Prostate gland (tissue), 2 donors: ENCODE measurements at places on chromosomes 3 and 15.

GRCh38 chr15:34650177-34650576 lies 66.7 kb upstream of the GOLGA8B start:
- no peak for DNase-seq

DNA sequence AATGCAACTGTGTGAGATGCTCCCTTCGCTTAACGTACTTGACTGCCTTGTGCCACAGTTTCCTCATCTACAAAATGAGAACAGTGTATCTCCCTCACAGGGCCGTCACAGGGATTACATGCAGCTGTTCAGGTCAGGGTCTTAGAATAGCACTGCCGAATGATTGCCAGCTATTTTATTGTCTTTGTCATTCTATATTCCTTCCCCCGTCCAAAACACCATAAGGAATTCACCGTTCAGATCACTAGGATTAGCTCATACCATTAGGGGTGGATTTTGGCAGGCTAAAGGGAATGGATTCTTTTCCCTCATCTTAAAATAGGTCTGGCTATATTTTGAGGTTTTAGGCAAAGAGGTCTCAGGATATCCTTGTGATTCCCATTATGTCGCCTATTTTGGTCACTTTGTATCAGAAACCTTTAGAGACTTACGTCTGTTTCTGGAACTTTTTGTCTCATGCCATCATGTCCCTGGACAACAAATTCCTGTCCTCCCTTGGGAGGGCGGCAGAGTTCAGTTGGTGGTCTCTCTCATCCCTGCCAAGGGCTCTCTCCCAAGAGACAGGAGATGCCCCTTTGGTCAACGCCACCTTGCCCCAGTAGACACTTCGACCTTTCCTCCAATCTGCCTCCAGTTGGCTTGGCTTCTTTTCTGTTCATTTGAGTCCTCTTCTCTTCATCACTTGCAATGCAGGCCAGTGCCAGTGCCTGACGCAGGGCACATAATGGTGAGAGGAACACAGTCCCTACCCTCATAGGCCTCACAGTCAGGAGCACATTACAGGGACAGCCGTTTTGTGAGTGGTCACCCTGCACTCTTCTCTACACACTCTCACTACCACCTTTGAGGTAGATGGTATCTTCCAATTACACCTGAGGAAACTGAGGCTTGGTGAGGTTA lies 171.6 kb upstream of the BHLHE40 start:
- no peak for DNase-seq

GRCh38 chr3:114293838-114294535 lies at the start of gene TIGIT:
Gene TIGIT (plus strand): TSS chr3:114294028. CDS start chr3:114294062, 34 bp downstream.
- no peak for DNase-seq

DNA sequence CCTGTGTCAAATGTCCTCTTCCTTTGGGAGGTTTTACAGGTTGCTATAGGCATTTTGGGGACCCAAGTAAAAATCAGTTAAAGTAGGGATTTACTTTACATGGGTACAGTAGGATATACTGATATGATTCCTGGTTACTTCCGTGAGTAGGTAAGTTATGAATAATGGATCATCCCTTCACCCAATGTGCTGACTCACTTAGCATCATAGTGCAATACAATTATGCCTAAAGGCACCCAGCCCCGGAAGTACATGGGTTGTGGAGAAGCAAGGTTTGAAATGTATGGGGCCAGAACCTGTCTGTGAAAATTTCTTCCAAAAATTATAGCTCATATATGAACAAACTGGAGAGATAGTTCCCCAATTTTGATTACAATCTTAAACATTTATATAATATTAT lies 64.0 kb downstream of the GLB1 start:
- DNase-seq, result no peak

DNA sequence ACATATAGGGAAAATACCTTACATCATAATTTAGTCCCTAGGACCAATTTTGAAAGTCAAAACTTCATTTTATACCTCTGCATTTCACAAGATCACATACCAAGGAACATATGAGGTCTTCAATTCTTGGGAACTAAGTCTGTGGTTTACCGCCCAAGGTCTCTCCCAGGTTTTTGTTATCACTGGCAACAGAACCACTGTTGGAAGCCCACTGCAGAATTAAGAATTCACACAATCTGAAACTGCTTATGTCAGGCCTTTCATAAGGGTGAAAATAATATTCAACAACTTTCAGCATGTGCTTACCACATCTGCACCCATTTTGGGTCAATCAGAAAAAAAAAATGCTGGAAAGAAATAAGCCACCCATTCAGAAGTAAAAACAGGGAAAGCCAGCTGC lies 107.2 kb upstream of the MME start:
- DNase-seq, result no peak

GRCh38 chr3:62110443-62111225 lies 262.7 kb downstream of the FEZF2 start:
- no peak for DNase-seq

DNA sequence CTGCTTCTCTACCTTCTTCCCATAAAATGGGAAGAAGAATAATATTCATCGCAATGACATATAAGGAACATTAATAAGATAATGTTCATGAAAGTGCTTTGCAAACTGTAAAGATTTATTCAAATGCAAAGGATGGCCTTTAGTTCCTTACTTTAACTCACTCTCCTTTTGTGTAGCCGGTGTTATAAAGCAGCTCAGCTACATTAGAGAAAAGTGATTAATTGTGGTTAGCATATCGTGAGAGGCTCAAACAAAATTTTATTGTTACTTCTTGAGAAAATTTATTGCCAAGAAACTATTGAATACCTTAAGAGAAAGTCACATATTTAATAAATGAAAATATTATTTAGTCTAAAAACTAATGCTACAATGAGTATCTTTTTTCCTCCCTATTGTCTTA lies 250.7 kb upstream of the NR2E3 start:
- no peak for DNase-seq

GRCh38 chr3:30768703-30769550 lies 125.5 kb downstream of the GADL1 start:
- DNase-seq, result peak; percentile 47

DNA sequence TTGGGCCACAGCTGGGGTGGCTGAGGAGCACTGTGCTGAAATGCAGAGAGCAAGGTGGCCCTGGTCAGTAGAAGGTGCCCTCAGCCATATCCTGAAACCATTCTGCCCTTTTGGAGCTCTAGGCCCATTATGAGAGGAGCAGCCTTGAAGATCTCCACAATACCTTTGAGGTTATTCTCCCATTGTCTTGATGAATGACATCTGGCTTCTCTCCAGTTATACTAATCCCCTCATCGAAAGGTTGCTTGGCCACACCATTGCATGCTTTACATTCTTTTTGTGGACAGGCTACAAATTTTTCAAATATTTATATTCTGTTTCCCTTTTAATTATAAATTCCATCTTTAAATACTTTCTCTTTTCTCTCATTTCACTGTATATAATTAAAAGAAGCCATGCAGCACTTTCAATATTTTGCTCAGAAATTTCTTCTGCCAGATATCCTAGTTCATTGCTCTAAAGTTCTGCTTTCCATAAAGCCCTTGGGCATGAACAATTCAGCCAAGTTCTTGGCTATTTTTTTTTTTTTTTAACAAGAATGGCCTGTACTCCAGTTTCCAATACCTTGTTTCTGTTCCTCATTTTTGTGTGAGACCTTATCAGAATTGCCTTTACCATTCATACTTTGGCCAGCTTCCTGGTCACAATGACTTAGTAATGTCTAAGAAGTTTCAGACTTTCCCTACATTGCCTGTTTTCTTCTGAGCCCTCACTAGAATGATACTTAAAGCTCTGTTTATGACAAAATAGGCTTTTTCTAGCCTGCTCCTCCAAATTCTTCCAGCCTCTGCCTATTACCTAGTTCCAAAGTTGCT lies 138.9 kb upstream of the SGO1 start:
- DNase-seq, result no peak

GRCh38 chr3:32239307-32240158 lies 1.1 kb downstream of the CMTM8 start:
- DNase-seq, result peak; percentile 19

DNA sequence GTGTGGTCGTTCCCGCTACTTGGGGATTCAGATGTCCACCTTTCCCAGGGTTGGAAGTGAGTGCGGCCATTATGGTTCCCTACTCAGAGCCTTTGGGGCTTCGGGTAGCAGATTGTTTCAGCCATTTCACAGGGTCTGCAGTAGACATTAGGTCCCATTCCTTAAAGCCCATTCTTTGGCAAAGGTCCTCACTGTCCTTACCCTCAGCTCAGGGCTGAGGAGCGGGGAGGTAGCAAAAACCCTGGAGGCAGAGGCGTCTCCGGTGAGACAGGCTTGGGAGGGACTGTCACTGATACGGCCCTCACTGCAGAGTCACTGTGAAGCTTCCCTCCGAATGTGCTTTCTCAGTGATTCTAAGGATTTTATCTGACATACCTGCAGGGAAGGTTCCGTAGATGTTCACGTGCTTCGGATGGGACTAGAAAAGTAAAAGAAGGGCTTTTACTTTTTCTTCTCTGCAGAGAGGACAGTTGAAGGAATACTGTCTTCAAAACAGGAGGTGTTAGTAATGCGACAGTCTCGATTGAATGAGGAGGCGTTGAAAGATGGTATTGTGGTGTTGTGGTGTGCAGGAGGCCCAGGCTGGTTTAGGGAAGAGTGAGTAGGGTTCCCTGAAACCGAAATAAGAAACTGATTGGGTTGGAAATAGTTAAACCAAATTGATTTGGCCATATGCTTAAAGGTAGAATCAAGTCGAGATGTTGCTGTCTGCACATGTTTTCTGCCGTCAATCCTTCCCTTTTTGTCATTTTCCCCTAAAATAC lies 630 bp downstream of the ATP6V1A start:
- peak; percentile 8 for DNase-seq

DNA sequence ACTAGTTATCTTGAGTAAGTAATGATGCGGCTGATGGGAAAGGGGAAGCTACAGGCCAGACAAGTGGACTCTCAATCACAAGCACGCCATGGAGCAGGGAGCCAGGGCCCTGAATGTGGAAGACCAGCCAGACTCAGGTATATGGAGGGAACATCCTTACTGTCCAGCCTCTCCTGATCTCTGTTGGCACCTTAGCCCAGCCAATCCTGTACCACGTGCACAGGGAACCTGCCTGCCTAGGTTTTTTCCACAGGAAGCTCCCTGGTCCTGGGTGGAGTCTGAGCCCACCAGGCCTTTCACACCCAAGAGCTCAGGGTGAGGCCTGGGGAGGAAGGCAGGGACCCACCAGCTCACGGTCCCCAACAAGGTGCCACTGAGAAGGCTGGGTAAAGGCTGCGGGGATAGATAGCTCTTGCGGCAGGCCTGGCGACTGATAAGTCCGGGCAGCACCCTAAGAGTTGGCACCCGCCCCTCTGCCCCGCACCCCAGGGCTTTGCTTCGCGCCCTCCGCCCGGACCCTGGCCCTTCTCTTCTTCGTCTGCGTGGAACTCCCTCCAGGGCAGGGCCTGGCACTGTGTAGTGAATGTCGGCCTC lies 933 bp upstream of the APEH start:
- DNase-seq, result no peak

GRCh38 chr3:1766384-1766783 lies 332.3 kb upstream of the CNTN4 start:
- no peak for DNase-seq

- no peak for DNase-seq
Observed at GRCh38 chr3:48299746-48300712, 33.4 kb downstream of the SPINK8 start.

DNA sequence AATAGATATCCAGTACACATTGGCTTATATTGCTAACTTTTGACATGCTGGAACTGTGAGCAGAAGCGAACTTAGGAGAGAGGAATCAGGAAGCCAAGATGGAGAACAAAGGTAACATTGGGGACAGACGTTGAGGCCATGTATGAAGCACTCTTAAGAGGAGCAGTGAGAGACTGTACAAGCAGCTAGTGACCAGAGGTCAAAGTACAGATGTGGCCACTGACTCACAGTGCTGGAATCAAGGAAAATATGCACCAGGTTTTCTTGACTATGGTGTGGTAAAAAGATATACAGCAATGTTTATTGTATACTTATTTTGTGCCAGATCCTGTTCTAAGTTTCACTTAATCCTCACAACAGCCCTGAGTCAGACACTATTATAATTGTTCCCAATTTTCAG lies 2.0 kb upstream of the IL20RB start:
- no peak for DNase-seq

DNA sequence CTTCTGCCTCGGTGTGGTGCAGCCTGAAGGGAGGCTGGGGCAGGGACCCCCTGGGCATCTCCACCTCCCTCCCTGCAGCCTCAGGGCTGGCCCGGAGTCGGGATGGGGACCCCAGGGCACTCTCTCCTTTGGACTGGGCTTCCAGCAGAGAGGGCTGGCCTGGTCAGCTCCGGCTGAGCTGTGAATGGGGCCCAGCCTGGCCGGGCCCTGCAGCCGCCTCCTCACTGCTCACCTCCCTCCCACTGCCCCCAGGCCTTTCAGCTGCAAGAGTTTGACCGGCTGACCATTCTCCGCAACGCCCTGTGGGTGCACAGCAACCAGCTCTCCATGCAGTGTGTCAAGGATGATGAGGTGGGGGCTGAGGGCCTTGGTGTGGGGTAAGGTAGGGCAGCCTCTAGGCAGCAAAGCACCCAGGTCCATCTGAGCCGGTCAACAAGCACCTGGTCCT lies 36.0 kb downstream of the PSTPIP1 start:
- no peak for DNase-seq

GRCh38 chr3:123419181-123419849 lies 29.6 kb downstream of the ADCY5 start:
- DNase-seq, result no peak

DNA sequence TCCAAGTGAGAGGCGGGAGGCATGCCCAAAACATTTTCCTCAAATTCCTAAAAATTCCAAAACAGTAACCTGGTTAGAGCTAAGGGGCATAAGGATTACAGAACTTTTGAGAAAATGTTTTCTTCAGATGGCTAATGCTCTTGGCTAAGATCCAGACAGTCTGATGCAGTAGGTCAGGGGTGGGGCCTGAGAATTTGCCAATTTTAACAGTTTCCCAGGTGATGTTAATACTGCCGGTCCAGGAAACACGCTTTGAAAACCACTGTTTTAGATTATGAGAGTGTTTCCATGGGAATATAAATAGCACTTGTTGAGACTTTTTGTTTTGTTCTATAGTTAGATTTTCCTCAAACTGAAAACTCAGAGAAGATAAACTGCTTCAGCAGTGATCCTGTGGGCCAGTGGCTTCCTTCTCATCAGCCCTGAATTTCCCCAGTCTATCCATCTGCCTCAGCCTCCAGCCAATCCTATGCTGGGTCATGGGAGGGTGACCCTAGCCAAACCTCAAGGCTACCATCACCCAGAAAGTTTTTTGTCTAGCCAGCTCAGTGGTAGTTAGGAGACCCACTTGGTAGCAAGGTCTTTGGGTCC lies 71.6 kb upstream of the ACP3 start:
- DNase-seq, result no peak

- no peak for DNase-seq
Observed at GRCh38 chr15:91537856-91538255, 315.7 kb upstream of the SLCO3A1 start.

DNA sequence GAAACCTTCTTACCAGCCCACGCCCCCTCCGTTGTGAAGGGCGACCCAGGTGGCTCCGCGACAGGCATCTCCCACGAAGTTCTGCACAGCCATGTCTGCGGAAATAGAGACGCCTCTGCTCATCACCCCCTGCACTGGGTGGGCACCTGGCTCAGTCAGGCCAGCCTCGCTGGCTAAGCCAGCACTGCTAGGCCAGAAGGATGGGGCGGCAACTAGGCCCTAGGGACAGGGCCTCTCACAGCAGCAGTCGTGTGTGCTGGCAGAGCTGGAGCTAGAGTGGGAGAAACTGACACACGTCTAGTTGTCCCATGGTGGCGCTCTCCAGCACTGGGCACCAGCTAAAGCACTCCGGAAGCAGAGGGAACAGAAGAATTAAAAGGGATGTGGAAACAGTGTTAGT lies 12.5 kb upstream of the ZXDC start:
- DNase-seq, result no peak

- no peak for DNase-seq
Observed at GRCh38 chr3:185439745-185440466, 58.9 kb downstream of the TMEM41A start.
